ENCODE measurements at places on chromosomes 11 and 22.

- no peak for DNase-seq
Measured at GRCh38 chr11:8567602-8568198, 26.3 kb downstream of the STK33 start.

DNA sequence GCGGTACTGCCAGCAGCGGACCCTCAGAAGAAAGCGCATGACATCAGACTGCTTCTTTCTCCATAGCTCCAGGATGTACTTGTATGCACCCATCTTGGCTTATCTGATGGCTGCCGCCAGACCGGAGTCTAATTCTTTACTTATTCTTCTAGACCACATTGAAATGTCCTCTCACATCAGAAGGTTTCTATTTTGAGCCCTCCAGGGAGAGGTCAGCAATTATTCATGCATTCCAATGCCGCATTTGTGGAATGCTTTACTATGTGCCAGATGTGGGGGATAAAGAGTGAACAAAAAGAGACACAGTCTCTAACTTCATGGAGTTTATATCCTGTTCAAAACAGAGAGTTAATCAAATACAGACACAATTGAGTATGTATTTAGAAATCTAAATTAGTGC is 230.1 kb downstream of the MIAT start:
- no peak for DNase-seq

GRCh38 chr11:119206511-119207414 is 624 bp downstream of the CBL start:
- DNase-seq, result peak; percentile 25

DNA sequence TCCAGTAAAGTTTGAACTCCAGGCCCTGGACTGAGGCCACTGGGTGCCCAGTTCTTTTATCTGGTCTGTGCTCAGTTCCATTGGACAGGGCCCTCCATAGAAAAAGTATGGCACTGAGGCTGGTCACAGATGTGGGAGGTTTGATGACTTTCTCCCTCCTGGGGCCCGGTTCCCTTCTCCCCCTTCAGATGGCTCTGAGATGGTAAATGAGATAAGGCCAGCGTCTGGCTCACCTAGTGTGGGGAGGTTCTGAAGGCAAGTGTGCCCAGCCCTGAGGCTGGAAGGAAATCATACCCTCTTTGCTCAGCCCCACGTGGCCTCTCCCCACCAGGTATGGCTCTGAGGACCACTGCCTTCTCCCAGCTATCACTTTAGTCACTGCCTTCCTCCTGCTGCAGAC is 1.5 kb upstream of the CLDN5 start:
- DNase-seq, result no peak

DNA sequence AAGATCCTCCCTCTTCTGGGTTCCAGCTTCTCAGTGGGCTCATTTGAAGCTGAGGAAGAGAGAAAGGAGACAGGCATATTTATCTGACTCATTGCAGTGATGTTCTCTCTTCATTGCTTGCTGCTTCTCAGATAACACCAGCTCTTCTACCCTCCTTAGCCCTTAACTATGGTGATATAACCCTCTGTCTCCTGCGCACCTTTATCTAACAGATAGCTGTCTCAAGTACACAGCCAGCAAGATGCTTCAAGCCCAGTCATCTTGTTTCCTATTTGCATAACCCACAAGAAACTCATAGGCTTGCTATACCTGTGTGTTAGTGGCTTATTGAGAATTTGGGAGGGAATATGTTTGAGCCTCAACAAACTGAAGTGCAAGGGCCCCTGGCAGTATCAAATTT is 12.6 kb downstream of the PRSS23 start:
- no peak for DNase-seq

DNA sequence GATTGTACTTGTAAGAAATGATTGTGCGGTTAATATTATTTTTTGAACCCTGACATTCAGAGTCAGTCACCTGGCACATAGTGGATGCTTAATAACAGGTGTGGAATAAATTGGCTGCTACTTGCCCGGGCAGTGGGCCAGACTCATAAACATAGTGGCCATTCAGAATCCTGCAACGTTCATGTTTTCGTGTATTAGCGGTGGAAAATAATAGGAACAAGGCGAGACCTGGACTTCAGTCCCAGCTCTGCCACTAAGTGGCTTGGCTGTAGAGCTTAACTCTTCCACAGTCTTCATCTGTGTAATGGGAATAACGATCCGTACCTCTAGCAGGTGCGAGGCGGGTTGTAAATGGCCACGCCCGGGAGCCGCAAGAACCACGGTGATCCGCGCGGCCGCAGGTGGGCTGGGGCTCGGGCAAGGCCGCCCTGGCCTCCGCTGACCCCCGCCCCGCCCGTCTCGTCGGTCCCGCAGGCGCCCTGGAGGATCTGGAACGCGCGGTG is 761 bp upstream of the TMEM25 start:
- DNase-seq, result no peak

- no peak for DNase-seq
Measured at GRCh38 chr11:23555085-23555484, 694.8 kb upstream of the CCDC179 start.

GRCh38 chr11:10856689-10857458 is 979 bp downstream of the ZBED5 start:
- DNase-seq, result no peak

DNA sequence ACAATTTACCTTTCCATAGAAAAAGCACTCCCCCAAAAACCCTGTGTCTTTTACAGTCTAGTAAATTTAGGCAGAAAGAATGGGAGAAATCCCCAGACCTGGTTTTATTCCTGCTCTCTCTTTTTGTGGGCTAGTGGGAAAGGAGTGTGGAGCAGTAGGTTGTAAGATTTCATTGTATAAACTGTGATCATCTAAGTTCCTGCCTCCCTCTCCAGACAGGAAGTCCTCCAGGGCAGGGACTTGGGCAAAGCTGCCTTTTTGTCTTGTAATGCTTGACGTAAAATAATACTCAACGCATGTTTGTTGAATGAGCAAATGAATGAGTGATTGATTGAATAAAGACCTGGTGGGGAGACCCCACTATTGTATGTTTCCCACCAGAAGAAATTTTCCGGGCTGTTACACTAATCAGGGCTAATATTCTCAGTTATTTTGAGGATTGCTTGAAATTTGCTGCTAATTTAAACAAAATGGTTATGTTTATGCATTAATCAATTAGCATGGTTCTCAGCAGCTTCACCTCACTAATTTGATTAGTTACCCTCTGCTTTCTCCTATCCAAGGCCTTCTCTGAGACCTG is 36.3 kb downstream of the CSNK2A3 start:
- DNase-seq, result no peak

- DNase-seq, result no peak
Measured at GRCh38 chr11:32729976-32730375, 64.5 kb downstream of the CCDC73 start.

- DNase-seq, result no peak
Measured at GRCh38 chr11:66891851-66892660, 35.2 kb downstream of the LRFN4 start.

GRCh38 chr11:128492903-128493569 is 94.3 kb downstream of the ETS1 start:
- DNase-seq, result no peak

DNA sequence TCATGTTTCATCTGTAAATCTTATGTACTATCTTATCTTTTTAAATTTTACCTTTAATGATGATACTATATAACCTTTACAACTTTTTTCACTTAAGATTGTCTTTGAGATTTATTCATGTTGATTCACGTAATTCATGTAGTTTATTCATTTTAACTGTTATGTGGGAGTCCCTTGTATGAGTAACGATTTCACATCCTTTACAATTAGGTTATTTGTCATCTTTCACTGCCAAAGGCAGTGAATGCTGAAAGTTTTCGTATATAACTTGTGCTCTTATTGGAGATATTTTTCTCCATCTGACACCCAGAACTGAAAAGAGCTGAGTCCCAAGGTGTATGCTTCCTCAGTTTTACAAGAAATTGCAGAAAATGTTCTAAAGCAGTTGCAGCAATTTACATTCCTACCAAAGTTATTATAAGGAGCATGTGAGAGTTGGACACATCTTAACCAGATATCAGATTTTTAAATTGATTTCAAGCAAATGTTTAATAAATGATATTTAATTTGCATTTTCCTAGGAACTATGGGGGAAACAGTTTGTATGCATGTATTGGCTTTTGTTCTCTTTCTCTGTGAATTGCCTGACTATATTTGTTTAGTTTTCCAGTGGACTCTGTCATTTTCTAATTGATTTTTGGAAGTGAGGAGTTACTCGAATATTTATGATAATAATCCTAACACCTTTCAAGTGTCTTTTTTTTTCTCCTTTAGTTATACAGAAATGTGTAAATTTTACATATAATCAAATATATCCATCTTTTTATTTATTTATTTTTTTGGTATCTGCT is 6.4 kb downstream of the ARL14EP start:
- no peak for DNase-seq

GRCh38 chr11:96160732-96161306 is 182.2 kb downstream of the MAML2 start:
- no peak for DNase-seq

DNA sequence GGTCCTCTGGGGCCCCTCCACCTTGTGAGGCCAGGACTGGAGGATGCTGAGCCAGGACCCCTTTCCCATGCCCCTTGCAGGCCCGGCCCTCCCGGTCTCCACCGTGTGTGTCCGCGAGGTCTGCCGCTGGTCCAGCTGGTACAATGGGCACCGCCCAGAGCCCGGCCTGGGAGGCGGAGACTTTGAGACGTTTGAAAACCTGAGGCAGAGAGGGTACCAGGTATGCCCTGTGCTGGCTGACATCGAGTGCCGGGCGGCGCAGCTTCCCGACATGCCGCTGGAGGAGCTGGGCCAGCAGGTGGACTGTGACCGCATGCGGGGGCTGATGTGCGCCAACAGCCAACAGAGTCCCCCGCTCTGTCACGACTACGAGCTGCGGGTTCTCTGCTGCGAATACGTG is 17.9 kb downstream of the MUC5B start:
- no peak for DNase-seq

DNA sequence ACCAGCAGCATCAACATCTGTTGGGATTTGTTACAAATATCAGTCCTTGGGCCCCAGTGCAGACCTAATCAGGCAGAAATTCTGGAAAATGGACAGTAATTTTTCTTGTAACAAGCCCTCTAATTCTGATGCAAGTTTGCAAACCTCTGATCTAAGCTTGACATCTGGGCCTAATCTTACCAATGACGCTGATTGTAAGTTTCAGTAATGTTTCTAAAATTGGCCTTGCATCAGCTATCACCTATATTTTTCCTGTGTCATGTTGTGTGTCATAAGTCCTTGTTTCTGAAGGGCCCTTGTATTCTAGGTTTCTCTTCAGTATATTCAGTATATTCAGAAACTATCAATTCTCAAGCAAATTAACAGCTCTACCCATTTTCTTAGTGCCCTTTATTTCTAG is 36.4 kb downstream of the ZNF215 start:
- DNase-seq, result no peak

GRCh38 chr22:40463683-40464082 is 93.3 kb downstream of the SGSM3 start:
- no peak for DNase-seq

DNA sequence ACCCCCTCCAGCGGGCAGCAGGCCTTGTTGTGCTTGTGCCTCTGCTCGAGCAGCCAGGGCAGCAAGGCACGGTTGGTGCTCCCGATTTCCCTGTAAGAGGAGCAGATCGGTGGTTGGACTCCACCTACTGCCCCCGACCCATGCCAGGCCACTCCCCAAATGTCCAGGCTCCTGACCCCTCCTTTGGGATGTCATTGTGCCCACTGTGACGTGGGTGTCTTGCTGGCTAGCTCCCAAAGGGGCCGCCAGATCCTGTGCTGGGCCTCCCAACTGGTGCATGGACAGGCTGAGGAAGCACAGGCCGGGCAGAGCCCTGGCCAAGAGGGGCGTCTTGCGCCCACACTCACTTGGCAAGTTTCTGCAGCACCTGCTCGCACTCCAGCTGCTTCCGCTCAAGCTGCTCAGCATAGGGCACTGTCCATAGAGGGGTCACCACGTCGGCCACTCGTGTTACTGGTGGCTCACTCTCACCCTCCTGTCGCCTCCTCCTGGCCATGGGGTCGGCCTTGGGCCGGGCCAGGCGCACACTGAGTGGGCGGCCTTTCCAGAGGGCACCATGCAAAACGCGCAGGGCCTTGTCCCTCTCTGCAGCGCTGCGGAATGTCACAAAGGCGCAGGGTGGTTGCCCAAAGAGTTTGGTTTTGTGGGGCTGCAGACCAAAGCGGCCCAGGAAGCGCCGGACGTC is at the start of gene RANBP1:
Gene RANBP1 (plus strand): TSS at position 414 of the 685 bp plus-strand sequence. CDS start 81 bp downstream, at position 495.
- DNase-seq, result no peak

DNA sequence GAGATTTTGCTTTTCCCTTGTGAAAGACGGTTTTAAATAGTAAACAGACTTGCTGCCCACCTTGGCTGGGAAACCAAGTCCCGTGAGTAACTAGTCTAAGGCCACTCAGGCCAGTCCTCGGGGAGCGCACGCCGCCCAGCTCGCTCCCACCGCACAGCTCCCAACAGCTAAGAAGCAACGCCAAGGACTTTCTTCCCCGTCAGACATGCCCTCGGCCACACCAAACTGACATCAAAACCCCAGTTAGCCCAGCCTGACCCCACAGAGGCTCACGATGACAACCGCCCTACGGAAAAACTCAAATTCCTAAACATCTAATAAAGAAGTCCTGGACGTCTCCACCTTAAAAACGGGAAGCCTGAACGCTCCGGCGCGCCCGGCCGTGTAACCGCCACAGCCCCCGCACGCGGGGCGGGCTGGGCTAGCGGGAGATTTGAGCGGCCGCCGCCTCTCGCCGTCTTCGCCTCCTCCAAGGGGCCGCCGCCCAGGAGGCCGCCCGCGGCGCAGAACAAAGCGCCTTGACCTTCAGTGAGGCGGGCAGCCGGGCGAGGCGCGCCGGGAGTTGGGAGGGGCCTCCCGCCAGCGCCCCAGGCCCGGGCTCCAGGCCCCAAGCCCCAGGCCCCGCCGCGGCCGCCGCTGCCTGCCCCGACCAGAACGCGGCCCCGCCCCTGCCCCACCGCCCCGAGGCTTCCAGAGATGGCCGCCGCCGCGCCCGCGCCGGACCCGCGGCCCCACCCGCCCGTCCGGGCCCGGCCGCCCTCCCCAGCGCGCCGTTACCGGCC is 486 bp downstream of the NAP1L4 start:
- no peak for DNase-seq

DNA sequence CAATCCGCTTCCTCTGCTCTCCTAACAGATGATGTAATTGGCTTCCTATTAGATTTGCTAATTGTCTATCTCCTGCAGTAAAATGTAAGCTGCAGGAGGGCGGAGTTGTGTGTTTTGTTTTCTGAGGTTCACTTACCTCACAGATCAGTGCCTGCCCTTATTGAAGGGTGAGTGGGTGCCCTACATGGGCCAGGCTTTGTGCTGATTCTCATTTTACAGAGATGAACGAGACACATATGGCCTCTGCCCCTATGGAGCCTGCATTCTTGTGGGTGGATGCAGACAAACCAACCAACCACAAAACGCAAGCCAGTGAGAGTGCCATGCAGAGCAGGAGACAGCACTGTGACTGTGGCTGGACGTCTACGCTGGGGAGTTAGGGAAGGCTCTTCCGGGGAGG is 9.9 kb downstream of the TESMIN start:
- DNase-seq, result no peak

GRCh38 chr11:69450064-69450856 is 31.2 kb upstream of the LINC01488 start:
- DNase-seq, result no peak

DNA sequence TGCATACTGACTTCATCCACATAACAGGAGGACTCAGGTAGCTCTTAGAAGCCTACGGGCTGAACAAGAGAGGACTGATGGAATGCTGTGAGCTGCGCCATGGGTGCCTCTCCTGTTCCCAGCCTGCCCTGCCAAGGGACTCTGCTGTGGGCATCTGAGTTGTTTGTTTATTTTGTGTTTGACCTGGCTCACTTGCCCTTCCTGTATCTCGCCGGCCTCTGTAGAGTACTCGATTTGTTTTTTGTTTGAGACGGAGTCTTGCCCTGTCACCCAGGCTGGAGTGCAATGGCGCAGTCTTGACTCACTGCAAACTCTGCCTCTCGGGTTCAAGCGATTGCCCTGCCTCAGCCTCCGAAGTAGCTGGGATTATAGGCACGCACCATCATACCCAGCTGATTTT is 1.8 kb downstream of the TTC38 start:
- DNase-seq, result no peak
